Motor neuron (in vitro differentiated cells): ENCODE measurements at places on chromosomes 12 and 14. TPM values are rescaled to one million over a fixed set of nuclear protein-coding genes. Genes with fewer than 3 reads are reported as not detected.

ASPG gene
- total RNA-seq: 0.09 and 0.52 TPM in 2 replicates

HOXC12 gene
- 4.3 and 5.2 TPM in 2 replicates for total RNA-seq

GRCh38 chr14:75307700-75308379 lies 29.2 kb downstream of the FOS start:
- peak; percentile 67 for ATAC-seq

DNA sequence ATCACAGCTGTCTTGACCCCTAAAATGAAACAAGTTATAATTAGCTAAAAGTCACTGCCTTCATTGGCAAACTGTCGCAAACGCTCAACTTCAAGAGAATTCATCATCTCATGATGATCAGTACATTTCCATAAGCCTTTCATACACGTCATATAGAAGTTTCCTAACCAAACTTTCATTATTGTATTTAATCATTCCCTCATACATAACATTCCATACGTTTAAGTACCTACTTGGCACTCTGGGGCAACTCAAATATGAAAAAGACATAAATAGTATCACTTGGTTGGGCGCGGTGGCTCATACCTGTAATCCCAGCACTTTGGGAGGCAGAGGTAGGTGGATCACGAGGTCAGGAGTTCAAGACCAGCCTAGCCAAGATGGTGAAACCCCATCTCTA lies 12.4 kb upstream of the PPP2R5E start:
- ATAC-seq: no peak

DNA sequence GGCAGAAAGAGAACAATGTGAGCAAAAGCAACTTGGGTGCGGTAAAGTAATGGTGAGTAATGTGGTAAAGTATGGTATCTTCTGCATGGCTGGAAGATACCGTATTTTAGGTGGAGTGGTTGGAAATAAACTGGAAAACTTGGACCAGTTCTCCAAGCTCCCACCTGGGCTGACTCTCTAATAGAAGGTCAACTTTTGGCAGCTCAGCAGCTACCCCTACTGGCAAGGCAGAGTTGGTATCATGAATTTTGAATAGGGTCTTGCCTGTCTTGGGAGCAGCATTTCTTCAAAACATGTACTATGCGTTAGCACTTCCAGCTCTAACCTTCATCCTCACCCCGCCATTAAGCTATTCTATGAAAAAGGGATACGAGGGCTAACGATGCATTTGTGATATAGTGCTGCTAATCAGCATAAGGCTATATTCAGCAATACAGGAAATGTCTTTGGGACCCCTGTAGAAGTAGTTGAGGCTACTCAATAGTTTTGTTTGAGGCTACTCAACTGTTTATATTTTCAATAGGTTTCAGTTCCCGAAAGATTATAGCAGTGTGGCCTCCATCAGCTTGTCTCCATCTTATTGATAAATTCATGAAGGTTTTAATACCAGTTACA lies 276.3 kb upstream of the FAR2 start:
- no peak for ATAC-seq

- no peak for ATAC-seq
These were observed 980 bp downstream of the INTS13 start for GRCh38 chr12:26936559-26937442.

DNA sequence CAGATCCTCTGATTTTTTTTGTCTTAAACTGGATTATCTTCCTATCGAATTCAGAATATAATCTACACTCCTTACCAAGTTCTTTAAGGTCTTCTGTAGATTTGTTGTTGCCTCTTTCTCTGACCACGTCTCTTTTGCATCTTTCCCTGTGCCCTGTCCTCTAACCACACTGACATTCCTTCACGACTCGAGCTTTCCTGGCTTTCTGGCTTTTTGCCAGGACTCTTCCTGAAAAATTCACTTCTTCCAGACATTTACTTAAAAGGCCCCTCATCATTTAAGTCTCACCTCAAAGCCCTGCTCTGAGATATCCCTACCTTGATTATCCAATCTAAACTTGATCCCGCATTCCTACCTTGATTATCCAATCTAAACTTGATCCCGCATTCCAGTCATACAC lies 422.3 kb upstream of the DCN start:
- ATAC-seq: no peak

GRCh38 chr12:124687174-124687902 lies 119.9 kb upstream of the NCOR2 start:
- ATAC-seq: no peak
